SW 1271 (cell line): ENCODE measurements at places on chromosomes 7 and 10.

- DNase-seq, result no peak
Measured at GRCh38 chr7:149220534-149220933, 18.9 kb upstream of the ZNF212 start.

GRCh38 chr7:85025312-85025756 is 161.5 kb downstream of the SEMA3D start:
- DNase-seq, result no peak

DNA sequence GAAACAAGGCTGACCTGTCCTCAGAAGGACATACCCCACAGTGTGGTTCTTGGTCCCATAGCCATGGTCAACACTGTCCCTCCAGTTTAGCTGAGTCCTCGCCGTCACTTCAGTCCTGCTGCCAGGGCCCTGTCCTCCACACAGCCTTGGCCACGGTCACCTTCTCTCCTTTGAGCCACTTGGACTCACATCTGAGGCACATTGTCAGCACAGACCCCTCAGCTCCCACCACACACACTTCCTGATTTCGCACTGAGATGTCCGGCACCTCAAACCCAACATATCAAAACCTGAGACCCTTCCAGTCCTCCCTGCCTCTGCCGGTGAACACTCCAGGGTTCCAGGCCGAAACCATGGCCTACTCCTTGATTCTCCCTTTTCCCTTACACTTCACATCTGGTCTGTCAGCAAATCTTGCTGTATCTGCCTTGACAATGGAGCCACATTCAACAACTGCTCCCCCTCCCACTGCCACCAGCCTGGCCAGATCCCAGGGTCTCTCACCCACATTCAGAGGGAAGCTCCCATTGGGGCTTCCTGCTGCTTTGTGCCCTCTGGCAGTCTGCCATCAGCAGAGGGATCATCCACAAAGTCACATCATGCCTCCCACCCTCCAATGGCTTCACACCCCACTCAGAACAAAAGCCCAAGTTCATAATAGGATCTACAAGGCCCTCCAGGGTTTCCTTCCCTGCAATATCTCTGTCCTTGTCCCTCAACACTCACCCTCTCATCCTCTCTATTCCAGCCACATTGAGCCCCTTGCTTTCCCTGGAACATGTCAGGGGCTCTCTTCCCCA is 219.6 kb upstream of the SHH start:
- no peak for DNase-seq

- no peak for DNase-seq
Measured at GRCh38 chr7:102291916-102292267, 5.2 kb downstream of the SH2B2 start.

GRCh38 chr10:475709-476454 is 213.6 kb downstream of the DIP2C start:
- DNase-seq, result no peak

GRCh38 chr10:77173615-77174461 is 463.8 kb downstream of the KCNMA1 start:
- no peak for DNase-seq

GRCh38 chr10:121312587-121312986 is 285.7 kb downstream of the FGFR2 start:
- no peak for DNase-seq

GRCh38 chr7:125126376-125126775 is 196.8 kb upstream of the POT1 start:
- no peak for DNase-seq

DNA sequence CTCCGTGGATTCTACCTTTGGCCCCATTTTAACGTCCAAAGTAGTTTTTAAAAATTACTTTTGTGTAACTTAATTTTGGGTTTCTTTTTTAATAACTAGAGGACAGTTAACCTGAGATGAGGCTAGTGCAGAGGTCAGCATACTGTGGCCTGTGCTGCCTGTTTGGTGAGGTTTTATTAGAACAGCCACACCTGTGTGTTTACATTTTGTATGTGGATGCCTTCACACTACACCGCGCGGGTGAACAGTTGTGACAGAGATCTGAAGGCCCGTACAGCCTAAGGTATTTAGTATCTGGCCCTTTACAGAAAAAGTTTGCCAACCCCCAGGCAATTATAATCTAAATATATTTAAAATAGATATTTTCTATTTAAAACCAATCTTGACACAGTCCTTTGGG is 46.9 kb downstream of the STK17A start:
- no peak for DNase-seq

GRCh38 chr7:27168265-27168947 is 3.1 kb upstream of the HOXA9 start:
- DNase-seq, result no peak

DNA sequence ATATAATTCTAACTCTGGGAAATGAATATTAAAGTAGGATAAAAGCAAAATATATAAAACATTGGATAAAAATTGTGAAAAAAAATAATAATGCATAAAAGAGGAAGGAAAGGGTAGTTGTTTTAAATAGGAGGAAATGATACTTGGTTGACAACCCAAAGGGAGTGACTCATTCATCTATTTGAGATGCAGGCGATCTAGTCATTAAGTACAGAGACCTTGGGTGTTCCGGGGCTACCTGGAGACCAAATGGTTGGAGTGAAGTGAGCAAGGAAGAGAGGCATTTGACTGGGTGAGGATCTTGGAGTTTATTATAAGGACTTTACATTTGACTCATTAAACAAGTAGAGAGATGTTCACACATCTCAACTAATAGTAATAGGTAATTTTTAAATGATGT is 111.0 kb downstream of the LRRTM3 start:
- no peak for DNase-seq

- DNase-seq, result no peak
Measured at GRCh38 chr10:58372607-58373441, 12.4 kb upstream of the TFAM start.
